ENCODE measurements at places on chromosomes 11 and 22.

- no peak for DNase-seq
Observed at GRCh38 chr22:37662039-37662438, 3.5 kb downstream of the PDXP start.

DNA sequence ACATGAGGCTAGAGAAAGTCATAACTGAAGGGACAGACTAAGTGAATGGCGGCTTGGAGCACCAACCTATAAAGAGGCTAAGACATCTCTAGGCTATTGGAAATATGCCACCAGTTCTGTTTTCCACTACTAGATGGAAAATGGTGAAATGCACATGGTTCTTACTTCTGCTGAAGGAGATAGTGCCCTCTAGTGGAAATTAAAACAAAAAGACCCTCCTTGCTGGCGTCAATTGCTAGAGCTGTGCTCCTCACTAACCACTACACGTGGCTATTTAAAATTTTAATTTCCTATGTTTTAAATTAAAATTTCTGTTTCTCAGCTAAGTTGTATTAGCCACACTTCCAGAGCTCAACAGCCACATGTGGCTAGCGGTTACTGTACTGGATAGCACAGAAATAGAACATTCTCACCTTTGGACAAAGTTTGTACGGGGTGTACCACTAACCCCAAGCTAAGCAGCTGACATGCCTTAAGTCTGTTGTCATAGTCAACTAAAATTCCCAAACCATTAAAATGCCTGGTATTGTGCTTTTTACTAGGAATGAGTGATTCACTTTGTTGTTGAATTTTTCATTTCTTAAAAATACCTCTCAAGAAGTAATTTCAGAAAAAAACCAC is 34.1 kb upstream of the CALCA start:
- DNase-seq, result peak; percentile 68

GRCh38 chr11:105046898-105047579 is 1.9 kb upstream of the CARD16 start:
- DNase-seq, result no peak

GRCh38 chr11:108237058-108237481 is 14.2 kb downstream of the ATM start:
- DNase-seq, result peak; percentile 15

GRCh38 chr11:110991661-110992355 is 253.7 kb upstream of the POU2AF2 start:
- DNase-seq, result no peak

DNA sequence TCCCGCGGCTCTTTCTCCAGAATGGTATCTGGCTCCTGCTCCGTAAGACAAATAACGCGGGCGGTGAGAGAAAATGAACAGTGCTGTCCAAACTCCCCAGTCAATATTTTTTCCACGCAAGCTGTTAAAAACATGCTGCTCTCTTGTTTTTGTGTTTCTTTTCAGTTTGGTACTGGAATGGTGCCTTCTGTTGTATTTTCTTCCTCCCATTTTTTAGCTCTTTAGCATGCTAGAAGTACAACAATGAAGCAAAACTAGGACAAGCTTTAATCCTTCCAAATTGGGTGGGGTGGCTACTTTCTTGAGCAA is 599 bp upstream of the PPP2R1B start:
- DNase-seq, result no peak

- peak; percentile 41 for DNase-seq
Observed at GRCh38 chr11:115530752-115531151, 26.5 kb upstream of the CADM1 start.

DNA sequence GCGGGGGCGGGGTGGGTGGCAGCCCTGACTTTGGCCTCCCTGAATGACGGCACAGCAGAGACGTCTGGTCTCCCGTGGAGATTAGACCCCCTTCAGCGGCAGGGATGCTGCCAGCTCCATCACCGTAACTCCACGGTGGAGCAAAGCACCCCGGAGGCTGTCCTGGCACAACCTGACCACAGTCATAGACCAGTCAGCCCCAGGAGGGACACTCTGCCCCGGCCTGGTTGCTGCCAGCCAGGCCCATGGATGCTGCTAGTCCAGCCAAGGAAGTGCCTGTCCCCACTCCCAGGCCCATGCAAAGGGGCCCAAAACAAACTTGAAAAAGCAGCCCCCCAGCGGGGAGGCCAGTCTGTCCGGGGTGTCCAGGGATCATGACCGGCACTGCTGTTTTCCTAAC is 11.5 kb upstream of the ANO1 start:
- DNase-seq, result no peak

GRCh38 chr11:112963368-112963955 is 2.2 kb downstream of the NCAM1 start:
- no peak for DNase-seq

GRCh38 chr11:20647976-20648565 is 21.3 kb upstream of the NELL1 start:
- peak; percentile 42 for DNase-seq

- DNase-seq, result no peak
Observed at GRCh38 chr11:27413218-27413617, 50.2 kb upstream of the CCDC34 start.

DNA sequence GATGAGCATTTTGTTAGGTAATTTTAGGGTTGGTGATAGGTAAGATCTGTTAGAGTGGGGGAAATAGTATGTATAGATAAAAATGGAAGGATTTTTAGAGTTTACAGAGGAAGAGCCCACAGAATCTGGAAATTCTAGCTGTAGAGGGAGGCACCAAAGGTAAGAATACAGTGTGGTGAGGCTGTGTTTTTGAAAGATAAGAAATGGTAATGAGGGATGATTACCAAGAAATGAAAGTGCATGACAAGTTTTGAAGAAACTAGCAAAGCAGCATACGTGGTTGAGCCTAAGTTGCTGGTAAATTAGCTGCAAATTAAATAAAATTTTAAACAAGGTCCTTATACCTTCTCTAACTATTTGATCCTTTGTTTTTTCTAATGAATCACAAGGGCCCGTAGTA is 14.6 kb upstream of the RASSF10 start:
- DNase-seq, result no peak

GRCh38 chr11:130549393-130549999 is 101.1 kb downstream of the ADAMTS15 start:
- DNase-seq, result peak; percentile 14

DNA sequence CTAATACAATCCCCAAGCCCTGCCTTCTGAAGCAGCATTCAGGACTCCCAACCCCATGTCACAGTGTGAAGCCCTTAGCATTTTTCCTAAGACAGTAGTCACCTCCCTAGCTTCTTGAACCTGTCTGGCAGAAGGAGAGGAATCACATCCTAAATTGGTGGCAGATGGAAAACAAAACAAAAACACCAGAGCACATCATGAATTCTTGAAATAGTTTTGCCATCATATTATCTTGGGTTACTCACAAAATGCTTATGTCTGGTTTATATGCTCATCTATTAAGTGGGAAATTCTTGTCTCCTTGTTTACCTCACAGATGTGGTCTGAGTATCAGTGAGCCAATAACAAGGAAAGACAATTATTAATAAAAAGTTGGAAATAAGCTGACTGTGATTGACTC is 15.3 kb downstream of the OR51M1 start:
- no peak for DNase-seq

DNA sequence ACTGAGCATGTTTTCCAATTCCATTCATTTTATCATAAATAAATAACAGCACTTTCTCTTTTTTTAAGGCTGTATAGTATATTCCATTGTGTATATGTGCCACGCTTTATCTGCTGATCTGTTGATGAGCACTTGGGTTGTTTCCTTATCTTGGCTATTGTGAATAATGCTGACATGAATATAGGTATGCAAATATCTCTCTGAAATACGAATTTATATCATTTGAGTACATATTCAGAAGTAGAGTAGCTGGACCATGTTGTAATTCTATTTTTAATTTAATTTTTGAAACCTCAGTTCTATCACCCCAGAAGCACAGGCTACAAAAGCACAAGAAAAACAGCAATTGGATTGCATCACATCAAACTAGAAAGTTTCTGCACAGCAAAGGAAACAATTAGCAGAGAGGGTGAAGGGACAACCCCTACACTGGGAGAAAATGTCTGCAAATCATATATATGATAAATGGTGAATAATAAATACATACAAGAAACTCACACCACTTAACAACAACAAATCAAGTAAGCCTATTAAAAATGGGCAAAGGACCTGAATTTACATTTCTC is 43.4 kb downstream of the XKR3 start:
- peak; percentile 5 for DNase-seq

- no peak for DNase-seq
Observed at GRCh38 chr11:95103701-95104100, 14.1 kb downstream of the ENDOD1 start.

DNA sequence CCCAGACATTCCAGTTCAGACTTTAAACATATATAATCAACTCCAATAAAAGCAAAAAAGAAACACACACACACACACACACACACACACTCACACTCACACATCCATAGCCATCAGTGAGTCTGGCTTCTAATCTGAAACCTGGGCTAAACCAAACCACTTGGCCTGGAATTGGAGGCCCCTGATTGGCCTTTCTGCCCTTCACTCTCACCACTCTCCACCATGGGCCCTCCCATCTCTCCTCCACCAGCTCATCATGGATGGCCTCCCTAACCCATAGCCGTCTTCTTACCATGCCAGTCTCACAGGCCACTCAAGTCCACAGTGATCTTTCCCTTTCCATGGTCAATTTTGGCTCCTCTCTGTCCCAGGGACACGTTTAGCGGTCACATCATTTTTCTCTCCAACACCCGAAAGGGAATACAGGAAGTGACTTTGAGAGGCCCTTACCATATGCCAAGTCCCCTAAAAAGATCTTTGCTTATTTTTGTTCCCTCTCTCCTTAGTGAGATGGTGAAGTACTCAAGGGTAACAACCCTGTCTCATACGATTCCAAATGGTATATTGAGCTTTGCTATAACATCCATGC is 66.6 kb downstream of the ENDOD1 start:
- DNase-seq, result no peak

DNA sequence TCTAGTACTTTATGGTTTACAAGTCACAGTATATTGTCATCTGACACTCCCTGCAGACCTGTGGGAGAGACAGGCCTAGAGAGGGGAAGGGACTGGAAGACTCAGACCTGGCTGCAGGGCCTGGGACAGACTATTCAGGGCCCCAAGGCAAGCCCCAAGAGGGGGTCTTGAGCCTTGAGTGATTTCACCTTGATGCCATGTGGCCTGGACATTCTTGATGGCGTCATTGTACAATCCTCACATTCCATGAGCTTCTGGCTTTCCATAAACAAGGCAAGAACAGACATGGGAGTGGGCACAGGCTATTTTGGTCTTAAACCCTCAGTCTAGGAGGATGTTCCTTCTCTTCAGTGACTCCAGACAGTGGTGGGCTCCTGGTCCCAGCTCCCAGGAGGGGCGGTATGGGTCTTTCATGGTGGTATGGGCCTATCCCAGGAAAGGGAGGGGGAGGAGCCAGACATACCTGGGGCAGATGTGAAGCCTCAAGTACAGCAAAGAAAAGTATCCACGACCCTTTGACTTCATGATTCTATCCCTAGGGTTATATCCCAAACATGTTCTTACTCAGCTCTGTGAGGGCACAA is 1.8 kb upstream of the TBC1D10A start:
- DNase-seq, result no peak

GRCh38 chr11:75317446-75318122 is 33.9 kb downstream of the ARRB1 start:
- no peak for DNase-seq

- DNase-seq, result peak; percentile 50
Observed at GRCh38 chr22:24417200-24417599, 10.2 kb upstream of the ADORA2A start.

GRCh38 chr11:132685174-132685611 is 847.1 kb downstream of the OPCML start:
- DNase-seq, result peak; percentile 68

- no peak for DNase-seq
Observed at GRCh38 chr11:20080032-20080685, 80.1 kb downstream of the DBX1 start.

DNA sequence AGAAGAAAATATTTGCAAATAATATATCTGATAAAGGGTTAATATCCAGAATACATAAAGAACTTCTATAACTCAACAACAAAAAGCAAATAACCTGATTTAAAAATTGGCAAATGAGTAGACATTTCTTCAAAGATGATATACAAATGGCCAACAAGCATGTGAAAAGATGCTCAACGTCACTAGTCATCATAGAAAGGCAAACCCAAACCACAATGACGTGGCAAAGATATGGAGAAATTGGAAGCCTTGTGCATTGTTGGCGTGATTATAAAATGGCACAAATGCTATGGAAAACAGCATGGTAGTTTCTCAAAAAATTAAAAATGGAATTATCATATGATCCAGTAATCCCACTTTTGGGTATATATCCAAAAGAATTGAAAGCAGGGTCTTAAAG is 466.3 kb downstream of the TBC1D22A start:
- no peak for DNase-seq

DNA sequence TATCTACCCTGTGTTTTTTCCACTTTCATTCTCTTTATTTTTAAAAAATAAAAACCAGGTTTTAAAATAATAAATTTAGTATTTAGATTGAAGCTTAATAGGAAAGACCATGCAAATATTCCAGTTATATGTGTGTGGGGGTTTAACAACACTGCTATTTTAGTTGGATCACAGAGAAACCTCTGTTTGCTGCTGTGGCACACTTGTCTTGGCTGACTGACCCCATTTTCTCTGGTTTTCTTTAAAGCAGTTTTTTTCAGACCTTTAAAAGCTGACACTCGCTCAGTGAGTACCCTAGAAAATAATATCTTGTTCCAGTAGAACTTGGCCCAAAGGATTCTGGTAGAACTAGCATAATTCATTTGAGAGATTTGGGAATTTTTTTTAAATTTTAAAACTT is 31.6 kb downstream of the ACER3 start:
- DNase-seq, result no peak

DNA sequence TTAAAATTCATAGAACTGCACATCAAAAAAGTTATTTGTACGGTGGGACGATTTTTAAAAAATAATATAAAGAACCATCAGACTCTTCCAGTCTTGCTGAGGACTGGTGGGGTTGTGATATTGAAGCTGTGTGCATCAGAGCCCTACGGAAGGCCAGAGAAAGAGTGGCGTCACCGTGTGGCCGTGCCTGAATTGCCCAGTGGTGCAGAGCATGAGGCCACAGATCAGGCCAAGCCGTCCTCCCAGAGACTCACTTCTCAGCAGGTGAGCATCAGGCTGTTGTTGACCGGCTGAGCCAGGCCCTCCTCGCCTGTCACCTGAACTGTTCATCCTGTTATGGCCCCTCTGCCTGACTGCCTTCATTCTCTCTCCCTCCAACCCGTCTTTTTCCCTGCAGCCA is 1013.9 kb downstream of the TBC1D22A start:
- DNase-seq, result no peak

DNA sequence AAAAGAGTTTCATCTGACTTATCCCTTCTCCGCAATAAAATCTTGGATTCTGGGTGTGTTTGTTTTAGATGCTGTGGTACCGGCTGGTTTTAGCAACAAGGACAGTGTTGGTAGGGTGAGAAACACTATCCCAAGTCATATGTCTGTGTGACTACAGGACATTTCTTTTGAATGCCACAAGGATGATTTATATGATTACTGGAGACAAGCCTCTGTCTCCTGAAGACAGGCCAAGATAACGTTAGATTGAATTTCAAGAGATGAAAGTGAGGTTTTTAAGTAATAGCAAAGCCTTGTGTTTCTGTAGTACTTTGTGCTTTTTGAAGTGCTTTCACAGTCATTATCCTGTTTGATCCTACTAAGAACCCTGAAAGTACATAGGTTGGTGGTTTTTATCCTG is 101.6 kb downstream of the COMMD9 start:
- DNase-seq, result no peak

GRCh38 chr11:120817158-120817557 is 206.7 kb upstream of the TBCEL start:
- DNase-seq, result no peak

- DNase-seq, result peak; percentile 39
Observed at GRCh38 chr11:120750647-120751549, 239.3 kb downstream of the GRIK4 start.

GRCh38 chr22:50473855-50474671 is 772 bp downstream of the SBF1 start:
- peak; percentile 36 for DNase-seq

GRCh38 chr11:94728541-94728940 is 39.6 kb upstream of the AMOTL1 start:
- DNase-seq, result no peak

Measured in NB4 (cell line).